ENCODE measurements at places on chromosomes 2 and 18.

DNA sequence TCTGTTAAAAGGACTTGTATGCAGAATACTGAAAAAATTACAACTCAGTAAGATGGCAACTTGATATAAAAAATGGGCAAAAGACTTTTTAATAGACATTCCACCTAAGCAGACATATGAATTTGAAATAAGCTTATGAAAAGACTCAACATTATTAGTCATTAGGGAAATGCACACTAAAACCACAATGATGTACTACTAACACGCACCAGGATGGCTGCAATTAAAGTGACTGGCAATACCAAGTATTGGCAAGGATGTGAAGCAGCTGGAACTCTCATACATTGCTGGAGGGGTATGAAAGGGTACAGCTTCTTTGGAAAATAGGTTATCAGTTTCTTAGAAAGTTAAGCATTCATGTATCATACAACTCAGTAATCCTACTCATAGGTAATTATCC lies 3.2 kb upstream of the ENOSF1 start:
- no peak for DNase-seq

- no peak for DNase-seq
Observed at GRCh38 chr18:47485221-47485797, 233.8 kb upstream of the SKOR2 start.

DNA sequence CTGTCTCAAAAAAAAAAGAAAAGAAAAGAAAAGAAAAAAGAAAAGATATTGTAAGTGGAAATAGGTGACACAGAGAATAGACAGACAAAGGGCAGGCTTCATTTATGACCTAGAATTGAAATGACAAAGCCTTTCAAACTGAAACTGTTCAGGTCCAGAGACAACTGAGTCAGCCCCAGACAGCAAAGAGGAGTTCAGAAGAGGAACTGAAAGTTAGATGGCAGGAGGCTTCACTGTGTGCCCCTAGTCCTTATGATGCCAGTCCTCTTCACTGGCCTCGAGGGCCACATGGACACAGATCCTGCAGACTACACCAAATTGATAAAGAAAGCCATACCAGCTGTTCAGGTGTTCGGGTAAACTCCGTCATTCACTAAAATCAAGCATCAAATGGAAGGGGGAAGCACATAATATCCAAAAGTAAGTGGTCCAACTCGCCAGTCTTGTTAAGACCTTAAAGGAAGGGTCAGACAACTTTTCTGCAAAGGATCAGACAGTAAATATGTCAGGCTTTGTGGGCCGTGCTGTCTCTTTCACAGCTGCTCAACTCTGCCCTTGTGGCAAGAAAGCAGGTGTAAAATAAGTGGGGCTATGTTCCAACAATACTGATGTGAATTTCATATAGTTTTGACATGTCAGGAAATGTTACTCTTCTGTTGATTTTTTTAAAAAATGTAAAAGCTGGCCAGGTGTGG lies 231.9 kb upstream of the MGAT5 start:
- no peak for DNase-seq

DNA sequence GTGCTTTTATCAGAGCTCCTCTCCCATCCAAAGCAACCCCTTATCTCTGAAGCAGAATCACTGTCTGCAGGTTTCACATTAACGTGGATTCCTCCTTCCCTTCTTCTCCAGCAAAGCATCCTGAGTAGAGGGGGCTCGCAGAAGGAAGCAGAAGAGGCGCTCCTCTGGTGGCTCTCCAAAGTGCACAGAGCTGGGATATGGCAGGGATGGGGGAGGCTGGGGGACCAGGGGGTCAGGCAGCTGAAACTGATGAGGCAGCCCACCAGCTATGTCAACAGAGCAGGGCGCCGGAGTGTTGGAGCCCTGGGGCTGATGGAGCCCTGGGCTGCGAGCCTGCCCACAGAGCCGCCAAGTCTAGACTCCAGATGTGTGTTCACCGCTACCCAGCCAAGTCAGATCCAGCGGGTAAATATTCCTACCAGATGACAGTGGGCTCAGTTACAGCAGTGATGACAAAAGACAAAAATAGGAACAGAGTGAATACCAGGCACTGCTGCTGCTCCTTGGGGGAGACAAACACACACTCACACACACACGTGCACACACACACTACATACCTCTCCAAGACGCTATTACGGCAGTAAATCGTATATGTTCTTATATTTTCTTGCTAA lies 678.3 kb upstream of the ID2 start:
- DNase-seq: no peak

- no peak for DNase-seq
Observed at GRCh38 chr2:230893841-230894781, 29.4 kb downstream of the ITM2C start.

DNA sequence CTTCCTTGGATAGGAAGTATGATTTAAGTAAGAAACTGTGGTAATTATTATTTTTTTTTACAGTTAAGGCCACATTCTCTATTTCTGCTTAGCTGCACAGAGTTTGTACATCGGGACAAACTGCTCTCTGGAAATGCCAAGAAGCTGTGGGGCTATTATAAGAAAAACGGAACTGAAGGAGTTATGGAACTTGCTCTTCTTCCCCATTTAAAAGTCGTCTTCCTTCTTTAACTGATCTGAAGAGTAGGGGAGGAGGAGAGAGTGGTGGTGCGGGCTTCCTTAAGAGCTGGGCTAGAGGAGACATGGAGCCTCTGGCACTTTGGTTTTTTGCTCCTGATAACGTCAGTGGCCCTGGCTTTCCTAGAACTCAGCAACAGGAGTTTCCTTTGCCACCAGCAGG lies 54.4 kb downstream of the RAB31 start:
- DNase-seq: no peak

DNA sequence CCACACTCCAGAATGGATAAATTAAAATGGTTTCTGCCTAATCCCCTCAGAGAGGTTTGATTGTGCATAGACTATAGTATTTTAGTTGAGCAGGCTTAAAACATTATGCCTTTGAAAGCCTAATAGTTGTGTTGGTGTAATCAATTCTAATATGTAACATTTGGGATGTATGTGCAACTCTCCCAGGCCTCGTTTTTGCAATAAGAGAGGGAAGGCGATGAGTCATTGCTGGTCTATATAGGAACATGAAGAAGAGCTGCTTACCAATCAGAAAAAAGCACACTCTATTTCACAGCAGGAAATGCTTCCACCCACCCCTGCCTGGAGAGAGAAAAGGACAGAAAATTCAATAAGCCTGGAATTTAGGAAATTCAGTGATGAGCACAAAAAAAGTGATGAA lies 1424.0 kb upstream of the PIK3C3 start:
- DNase-seq: no peak

GRCh38 chr18:50569930-50570329 lies 10.0 kb downstream of the MAPK4 start:
- no peak for DNase-seq

DNA sequence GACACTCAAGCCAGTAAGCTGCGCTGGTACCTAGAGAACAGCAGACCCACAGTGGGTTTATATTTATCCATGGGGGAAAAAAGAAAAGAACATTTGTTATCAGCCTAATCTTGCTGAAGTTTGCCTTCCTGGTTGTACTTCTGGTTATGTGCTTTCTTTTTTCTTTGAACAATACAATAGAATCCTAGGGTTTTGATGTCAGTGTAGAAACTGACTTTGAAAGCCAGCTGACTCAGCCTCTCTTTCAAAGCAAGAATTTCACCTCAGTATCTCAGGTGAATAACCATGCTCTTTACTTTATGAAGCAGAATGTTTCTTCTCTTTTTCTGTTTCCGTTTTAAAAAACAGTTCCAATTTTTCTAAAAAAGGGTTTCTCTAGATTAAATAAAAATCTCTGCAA lies 78.4 kb downstream of the CD8B2 start:
- DNase-seq: no peak

DNA sequence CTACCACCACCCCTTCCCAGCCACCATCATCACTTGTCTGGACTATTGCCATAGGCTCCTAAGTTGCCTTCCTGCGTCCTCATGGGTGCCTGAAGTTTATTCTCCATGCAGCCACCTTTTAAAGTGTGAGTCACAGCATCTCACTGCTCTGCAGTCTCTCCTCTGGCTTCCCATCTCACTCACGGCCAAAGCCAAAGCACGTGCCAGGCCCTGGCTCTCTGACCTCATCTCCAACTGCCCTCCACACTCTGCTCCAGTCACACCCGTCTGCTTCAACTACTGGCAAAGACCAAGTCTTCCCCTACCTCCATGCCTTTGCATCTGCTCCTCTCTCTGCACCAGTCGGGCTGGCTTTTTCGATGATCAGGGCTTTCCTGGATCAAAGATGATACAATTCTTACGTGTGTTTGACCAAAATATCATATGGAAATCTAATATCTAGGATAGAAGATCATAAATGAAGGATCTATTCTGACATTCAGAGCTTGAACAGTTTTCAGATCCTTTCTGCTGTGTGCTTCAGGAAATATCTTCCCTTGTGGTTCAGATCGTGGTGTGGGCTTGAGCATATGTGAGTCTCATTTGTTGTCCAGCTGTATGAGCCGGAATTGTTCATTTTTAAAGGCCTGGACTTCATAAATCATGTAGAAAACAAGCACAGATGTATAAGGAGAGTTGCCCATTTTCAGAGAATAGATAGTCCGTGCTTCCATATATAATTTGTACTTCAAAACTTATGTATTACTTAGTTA lies 175.6 kb downstream of the PRKCE start:
- DNase-seq: no peak

GRCh38 chr2:135299165-135299564 lies 231.9 kb downstream of the ZRANB3 start:
- no peak for DNase-seq

GRCh38 chr2:164620873-164621763 lies at the start of gene GRB14:
Gene GRB14, minus strand, starts transcription at chr2:164621482. Its CDS starts 173 bp downstream, at chr2:164621309.
- no peak for DNase-seq

- DNase-seq: no peak
Observed at GRCh38 chr18:45628979-45629958, 14.0 kb downstream of the SLC14A2 start.

GRCh38 chr2:19772981-19773380 lies 128.8 kb downstream of the TTC32 start:
- DNase-seq: no peak

DNA sequence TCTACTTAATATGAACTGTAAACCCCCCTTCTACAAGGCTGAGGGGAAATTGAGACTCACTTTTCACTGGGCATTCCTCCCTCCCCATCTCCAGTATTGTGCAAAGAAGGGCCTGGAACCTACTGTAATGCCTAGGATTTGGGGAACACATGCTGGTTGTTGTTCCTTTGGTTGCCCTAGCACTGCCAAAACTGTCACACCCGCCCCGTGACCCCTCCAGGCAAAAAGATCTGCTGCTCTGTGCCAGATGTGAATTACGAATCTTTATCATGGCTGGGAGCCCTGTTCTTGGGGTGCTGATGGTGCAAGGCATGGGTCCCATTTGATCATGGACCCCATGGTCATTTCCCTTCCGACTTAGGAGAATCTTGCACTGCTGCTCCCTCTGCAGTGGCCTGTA lies 95.4 kb downstream of the CABLES1 start:
- DNase-seq: no peak

- DNase-seq: no peak
Observed at GRCh38 chr18:13513021-13513420, 213.3 kb downstream of the FAM210A start.

DNA sequence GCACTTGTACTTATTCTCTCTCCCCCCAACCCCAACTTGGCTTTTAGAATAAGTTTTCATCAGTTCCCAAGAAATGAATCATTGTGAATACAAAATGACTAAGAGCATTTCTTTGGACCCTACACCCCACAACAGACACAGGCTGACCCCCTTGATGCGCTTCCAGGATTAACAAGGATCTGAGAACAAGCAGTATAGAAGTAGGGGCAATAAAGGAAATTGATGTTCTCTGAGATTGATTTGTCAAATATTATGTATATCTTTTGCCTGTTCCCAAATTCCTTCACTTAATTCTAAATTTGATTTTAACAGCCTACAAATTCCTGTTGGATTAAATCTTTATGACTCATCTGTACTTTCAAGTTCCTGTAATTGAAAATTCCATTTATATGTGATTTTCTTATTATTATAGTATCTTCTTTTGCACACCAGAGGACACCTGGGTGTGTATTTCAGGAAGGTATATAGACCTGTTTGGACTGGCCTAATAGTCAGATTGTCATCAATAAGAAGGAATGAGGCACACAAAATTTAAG lies 10.2 kb upstream of the PTPN4 start:
- DNase-seq: no peak

- DNase-seq: peak; percentile 76
Observed at GRCh38 chr2:227407591-227408151, 19.9 kb upstream of the SCYGR1 start.

- DNase-seq: no peak
Observed at GRCh38 chr18:48116873-48117630, 186.6 kb upstream of the SMAD2 start.

GRCh38 chr2:236535024-236535423 lies 34.6 kb upstream of the ACKR3 start:
- DNase-seq: no peak

- no peak for DNase-seq
Observed at GRCh38 chr2:170206805-170207407, 29.0 kb downstream of the MYO3B start.

DNA sequence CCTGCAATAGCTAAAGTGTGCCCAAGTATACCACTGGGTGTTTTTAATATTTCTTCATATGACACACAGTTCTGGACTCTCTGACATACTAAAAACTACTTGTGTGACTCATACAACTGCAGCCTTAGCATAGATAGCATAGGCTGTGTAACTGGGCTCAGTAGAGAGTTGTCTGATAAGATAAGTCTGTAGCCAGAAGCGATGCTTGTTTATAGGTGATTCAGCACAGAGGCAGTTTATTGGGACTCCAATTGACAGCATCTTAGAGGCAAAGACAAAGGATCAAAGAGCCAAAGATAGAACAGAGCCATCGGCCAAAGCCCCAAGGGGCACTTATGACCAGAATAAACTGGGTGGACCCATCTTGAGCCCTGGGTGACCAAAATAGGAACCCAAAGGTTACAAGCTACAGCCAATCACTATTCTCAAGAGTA lies 42.3 kb downstream of the AAK1 start:
- DNase-seq: no peak

DNA sequence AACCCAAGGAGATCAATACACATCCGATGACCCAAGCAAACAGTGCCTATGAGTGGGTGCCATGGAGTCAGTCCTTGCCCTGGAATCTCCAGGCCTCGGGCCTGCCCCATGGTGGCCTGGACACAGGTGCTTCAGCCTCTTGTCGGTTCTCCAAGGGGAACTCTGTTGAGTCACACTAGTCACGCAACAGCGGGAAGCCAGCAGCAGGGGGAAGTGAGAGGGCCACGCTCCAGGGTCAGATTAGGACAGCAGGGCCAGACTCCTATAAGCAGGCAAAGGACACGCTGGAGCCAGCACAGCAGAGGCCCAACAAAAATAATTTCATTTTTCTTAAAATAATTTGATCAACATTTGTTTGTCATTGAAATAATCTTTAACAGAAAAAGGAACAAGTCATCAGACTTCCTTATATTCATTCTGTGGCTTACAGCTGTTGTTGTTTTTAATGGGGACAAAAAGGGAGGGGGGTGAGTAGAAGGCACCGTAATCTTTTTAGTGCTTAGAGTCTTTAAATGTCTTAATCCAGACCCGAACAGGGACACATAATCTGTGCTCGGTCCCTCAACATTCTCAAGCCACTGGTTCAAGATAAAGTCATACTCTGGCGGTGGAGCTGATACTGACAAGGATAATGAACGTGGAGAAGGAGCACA lies 16.4 kb upstream of the ARMC9 start:
- DNase-seq: no peak
